ENCODE measurements at places on chromosomes 2 and 18.

GRCh38 chr2:65437392-65438135 is 5.2 kb upstream of the SPRED2 start:
- DNase-seq: no peak

DNA sequence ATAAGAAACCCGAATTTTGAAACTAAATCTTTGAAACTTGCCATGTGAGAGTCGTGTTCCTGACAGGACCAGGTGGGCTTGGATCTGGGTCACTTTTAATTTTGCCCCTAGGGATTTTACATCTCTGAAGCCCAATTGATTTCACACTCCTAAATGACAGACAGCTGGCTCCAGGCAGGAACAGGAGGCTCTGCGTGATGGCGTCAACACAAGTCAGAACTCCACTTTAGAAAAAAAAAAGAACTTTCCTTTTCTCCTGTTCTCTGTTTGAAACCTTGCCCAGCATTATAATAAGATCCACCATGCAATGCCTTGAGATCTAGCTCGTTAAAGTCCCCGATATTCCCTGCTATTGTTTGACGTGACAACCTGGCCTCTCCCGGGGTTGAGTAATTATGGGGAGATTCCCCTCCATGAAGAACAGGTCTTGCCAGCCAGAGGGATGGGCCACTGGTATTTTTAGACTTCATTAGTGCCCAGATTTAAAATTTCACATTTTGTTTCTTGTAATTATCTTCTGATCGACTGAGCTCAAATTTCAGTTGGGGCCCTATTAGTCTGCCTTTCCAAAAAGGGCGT is 260.3 kb downstream of the KLHL29 start:
- no peak for DNase-seq

DNA sequence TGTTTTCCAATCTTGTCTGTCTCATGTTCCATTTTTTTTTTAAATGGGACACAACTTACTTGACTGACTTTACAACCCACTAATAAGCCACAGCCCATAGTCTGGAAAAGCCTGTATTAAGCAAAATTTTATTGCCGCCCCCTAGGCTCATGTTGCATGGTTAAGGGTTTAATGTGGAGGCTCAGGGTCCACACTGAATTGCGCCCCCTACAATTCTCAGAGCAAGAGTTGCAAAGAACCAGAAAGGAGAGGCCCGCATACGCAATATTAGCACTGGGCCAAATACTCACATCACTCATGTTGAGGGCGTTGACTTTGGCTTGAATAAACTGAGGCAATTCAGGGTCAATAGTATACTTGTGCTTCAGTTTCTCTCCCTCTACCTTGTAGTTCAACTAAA is 65.5 kb downstream of the NEB start:
- no peak for DNase-seq

- no peak for DNase-seq
These were observed 13.7 kb downstream of the NCL start for GRCh38 chr2:231450548-231450989.

DNA sequence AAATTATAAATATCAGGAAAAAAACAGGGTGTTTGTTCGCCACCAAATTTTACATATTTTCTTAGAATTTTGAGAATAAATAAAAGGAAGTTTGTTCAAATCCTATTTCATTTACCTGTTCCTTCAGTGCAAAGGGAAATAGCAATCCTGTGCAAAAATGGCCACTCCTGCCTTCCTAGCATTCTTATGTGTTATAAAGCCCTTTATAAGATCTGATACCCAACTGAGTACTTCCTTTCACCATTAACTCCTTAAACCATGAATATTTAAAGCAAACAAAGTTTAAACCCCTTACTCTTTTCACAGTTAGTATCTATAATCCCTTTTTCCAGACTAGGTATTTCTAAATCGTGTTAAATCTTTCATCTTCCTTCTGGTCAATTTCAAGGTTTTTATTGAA is 427.8 kb downstream of the NR4A2 start:
- no peak for DNase-seq

GRCh38 chr2:4174796-4175195 is 471.4 kb downstream of the DCDC2C start:
- no peak for DNase-seq

DNA sequence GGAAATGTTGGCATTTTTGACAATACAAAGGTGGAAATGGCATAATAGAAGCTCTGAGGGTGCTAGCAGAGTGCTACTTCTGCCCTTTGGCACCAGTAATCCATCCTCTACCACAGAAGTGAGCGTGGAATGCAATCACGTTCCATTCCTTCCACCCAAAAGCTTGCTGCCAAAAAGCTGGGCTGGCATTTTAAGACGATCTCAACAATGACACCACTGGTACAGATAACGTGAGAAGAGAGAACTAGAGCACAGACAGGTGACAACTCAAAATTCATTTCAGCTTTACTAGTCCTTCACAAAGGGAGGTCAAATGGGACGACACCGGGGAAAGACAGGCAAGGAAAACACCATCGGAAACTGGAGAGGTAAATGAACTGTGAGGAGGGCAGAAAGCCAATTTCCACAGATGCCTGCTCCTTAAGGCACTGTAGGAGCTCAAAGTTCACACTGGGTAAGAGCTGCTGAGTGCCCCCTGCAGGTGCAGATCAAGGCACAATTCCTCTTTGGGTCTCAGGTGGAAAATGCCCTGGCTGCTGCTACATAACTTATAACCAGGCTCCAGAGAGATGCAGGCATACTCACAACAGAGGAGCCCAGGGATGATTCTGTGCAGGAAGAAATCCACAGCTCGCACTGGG is 50.7 kb upstream of the RNU4ATAC start:
- no peak for DNase-seq

GRCh38 chr2:120831086-120831485 is 95.4 kb downstream of the GLI2 start:
- no peak for DNase-seq

DNA sequence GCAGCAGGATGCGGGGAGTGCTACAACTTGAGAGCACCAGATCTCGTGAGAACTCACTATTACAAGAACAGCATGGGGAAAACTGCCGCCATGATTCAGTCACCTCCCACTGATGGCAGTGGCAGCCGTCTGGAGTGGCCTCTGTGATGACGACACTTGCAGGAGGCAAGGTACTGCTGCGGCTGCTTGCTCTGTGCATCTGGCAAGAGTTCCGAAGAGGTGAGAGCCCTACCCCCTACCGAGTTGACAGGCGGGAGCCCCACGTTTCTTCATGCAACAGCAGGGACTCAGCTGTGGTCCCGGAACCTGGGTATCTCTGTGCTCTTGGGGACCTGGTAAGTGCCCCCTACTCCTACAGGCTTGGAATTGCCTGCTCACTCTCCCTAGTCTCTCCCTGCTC is 1672.7 kb upstream of the TMEFF2 start:
- no peak for DNase-seq

- DNase-seq: no peak
These were observed 220.7 kb downstream of the IRS1 start for GRCh38 chr2:226578879-226579278.

GRCh38 chr2:149058936-149059335 is 20.4 kb downstream of the LYPD6B start:
- DNase-seq: no peak

DNA sequence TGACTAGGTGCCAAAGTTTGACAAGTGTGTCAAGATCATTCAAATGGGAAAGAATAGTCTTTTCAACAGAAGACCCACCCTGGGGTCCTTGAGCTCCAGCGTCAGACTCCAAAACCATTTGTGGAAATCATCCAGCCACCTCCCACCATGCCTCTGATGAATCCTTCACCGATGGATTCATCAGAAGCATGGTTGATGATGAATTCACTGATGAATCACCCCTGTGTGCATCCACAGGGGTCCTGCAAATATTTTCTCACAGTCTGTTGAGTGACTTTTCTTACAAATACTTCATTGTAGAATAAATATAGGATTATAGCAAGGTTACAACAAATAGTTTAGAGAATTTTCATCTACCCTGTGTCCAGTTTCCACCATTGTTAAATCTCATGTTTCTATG is 4.3 kb downstream of the UGT1A9 start:
- DNase-seq: no peak

DNA sequence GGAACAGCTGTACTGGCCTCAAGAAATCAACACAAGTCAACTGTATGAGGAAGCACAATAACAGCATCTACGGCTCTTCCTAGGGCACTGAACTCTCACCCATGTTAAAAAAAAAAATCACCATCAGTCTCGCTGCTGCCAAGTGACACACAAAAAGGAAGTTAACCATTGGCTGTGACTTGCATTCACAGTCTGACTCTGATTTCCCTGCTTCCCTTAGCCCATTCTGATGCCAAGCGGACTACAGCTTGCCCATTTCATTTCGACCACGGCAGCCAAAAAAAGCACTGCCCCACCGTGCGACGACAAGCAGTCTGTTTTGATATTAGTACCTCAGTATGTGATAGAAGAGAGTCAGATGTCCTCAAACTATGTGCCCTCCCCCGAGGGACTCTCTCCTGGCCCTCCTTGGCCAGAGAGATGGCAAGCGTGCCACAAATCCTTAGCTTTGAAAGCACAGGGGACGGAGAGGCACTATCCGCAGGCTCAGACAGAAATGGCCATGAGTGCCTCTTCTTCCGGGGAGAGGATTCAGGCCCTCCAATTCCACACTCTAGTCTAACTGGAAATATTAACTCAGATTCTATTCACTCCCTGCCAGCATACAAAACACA is 250.0 kb downstream of the TCF4 start:
- DNase-seq: no peak

- no peak for DNase-seq
These were observed 578.2 kb downstream of the RIT2 start for GRCh38 chr18:42537291-42537690.

- DNase-seq: no peak
These were observed 20.3 kb upstream of the REG3G start for GRCh38 chr2:79005216-79005615.

All from NCI-H774 (cell line).